ENCODE measurements at places on chromosomes 16 and 17. TPM values are rescaled to one million over a fixed set of nuclear protein-coding genes. Genes with fewer than 3 reads are reported as not detected.

CA5A gene
- not detected for total RNA-seq

KRT9 gene
- total RNA-seq = not detected

LRRC46 gene
- total RNA-seq = 0.21 TPM

PYY gene
- 1.8 TPM for total RNA-seq

CIBAR2 gene
- total RNA-seq = not detected

ABI3 gene
- total RNA-seq = 2.7 TPM

ZNF23 gene
- total RNA-seq = 9.8 TPM

OR3A1 gene
- not detected for total RNA-seq

GNGT2 gene
- 0.30 TPM for total RNA-seq

TXNDC11 gene
- 14.4 TPM for total RNA-seq

C16orf96 gene
- total RNA-seq = 0.41 TPM

SDR42E1 gene
- total RNA-seq = 0.10 TPM

TP53TG3B gene
- total RNA-seq = not detected
